ENCODE measurements at places on chromosomes 3 and 15.

DNA sequence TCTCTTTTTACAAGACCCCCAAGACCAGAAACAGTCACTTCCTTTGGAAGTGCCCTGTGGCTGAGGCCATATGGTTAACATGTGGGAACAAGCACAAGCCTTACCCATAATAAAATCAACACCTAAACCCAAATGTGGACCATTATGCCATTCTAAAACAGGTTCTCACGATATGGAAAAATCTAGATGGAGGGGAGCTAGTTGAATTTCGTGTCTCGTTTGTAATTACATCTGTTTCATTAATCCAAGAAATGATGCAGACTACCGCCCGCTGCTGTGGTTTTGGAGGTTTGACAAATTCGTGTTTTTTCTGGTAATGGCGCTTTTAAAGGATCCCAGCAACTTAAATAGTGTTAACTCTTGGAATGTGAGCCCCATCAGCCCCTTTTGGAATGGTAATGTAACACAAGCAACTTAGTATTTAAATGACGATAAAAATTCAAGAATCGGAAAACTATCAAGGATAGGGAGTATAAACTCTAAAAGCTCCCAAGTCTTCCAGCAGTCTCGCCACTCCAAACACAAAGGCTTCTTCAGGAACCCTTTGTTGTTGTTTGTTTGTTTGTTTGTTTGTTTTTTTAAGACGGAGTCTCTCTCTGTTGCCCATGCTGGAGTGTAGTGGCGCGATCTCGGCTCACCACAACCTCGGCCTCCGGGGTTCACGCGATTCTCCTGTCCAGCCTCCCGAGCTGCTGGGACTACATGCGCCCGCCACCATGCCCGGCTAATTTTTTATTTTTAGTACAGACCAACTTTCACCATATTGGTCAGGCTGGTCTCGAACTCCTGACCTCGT, 1.1 kb downstream of the CNBP start:
- no peak for DNase-seq

DNA sequence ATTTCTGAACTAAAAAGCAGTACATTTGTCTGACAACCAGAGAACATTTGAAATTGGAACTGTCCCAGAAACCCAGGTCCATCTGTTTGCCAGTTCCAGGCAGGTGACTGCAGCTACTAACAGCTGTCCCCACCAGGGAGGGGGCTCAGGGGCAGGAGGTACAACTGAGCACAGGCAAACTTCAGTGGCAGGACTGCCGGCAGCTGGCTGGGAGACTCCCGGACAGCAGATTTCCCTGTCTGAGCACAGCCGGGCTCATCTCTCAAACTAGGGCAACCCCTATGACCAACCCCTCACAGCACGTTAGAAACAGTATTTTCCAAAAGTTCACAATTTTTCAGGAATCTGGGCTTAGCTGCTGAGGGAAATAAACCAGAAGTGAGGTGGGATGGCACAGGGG, 88.8 kb downstream of the MEGF11 start:
- DNase-seq = no peak

DNA sequence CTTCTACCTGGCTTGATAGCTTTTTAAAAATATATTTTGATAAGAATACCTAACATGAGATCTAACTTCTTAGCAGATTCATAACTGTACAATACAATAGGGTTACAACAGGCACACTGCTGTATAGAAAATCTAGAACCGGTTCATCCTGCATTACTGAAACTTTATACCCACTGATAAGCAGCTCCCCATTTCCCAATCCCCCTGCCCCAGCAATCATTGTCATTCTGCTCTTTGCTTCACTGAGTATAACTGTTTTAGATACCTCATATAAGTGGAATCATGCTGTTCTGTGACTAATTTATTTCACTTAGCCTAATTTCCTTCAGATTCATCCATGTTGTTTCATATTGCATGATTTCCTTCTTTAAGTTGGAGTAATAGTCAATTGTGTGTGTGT, 906.0 kb downstream of the GBE1 start:
- DNase-seq = no peak

GRCh38 chr15:78660584-78660983, 19.6 kb upstream of the CHRNB4 start:
- DNase-seq = no peak

DNA sequence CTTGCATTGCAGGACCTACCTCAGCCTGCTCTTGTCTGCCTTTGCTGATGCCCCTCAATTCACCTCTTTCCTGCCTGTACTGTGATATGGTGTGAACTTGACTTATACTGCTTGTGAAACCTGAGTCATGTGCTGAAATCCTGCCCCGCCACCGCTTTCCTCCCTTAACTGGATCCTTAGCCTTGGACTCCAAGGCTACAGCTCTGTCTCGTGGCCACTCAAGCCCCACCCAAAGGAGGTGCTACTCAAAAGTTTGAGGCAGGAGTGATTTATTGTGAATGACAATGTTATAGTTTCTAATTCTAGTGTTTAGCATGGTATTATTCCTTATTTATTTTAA, 56.1 kb downstream of the MYZAP start:
- no peak for DNase-seq

DNA sequence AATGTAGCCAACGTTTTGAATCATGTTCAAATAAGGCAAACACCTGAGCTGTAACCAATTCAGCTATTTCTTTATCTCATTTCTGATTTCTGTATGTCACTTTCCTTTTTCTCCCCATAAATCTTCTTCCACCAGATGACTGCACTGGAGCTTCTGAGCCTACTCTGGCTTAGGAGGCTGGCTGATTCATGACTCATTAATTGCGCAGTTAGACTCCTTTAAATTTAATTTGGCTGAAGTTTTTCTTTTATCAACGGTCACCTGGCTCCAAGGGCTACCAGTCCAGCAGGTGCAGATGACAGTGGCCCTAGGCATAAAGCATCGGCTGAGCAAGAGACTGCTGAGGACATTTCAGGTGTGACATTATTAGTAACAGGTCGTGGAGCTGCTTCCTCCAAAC, 39.6 kb upstream of the ITGA11 start:
- DNase-seq = no peak

DNA sequence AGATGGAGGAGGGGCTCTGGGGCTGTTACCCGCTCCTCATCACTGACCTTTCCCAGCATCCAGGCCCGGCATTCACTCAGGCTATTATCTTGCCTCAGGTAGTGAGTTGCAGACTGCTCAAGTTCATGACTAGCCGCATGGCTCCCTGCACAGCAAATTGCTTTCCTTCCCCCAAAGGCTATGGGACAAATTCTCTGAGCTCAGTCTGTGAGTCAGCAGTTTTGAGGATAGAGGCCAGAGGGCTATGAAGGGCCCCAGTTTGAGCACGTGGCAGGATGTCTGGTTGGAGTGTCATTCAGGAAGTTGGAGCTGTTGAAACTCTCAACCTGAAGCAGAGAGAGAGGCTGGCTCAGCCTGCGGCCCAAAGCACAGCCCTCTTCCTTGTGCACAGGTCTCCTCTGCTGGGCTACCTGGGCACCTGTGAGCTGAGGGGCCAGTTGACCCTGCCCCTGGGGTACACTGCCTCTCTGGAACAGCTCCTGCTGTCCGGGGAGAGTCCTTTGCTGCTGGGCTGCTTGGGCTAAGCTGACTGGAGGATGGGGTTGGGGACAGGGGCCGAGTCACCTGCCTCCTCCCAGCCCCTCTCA, 7.9 kb downstream of the FAH start:
- DNase-seq = no peak

- no peak for DNase-seq
Observed at GRCh38 chr3:107775974-107776373, 253.2 kb downstream of the BBX start.

DNA sequence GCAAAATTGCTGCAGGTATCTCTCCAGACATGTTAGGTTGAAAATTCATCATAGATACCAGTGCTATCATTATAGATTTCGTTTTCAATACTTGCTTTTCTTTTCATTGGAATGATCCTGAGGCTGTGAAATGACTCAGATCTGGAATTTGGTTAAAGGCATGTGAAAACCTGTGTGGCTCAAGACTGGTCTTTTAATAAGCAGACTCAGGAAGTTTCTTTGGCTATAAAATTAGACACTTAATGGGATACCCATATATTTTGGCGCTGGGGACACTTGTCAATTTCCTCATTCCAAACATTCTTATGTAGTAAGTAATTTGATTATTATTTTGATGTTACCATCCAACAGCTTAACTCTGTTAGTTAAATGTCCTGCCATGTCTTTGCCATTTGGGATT, 1041.1 kb upstream of the GBE1 start:
- DNase-seq = no peak

DNA sequence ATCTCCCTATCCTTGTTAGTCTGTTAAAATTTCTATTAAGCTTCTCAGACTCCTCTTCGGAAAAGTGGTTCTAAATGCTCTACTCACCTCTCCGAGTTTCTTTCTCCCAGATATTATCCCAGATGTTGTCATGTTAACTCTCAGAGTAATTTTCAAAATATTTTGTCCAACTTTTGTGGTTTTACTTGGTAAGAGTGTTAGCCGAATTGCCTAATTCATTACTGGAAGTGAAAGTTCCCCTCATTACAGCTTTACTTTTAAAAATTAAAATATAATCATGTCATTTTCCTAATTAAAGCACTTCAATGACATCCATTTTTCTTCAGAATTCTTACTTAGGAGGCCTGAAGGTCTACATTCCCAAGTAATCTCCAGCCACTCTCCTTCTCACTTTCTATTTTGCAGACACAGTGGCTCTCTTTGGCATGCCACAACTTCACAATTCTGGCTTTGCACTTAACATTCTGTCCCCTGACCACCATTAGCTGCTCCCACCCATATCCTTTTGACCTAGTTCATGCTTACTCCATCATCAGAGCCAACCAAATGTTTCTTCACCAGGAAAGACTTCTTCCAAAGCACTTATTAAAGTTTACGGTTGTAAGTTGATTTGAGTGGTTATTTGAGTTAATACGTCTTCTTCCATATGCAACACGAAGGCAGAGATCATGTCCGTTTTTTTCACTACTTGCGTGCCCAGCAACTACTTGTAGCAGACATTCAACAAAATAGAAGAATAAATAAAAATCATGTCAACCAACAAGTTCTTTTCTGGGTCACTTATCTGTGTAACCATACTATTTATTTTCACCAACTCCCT, 10.2 kb upstream of the TIPARP start:
- no peak for DNase-seq

- DNase-seq = no peak
Observed at GRCh38 chr15:33124279-33124678, 70.2 kb downstream of the FMN1 start.

DNA sequence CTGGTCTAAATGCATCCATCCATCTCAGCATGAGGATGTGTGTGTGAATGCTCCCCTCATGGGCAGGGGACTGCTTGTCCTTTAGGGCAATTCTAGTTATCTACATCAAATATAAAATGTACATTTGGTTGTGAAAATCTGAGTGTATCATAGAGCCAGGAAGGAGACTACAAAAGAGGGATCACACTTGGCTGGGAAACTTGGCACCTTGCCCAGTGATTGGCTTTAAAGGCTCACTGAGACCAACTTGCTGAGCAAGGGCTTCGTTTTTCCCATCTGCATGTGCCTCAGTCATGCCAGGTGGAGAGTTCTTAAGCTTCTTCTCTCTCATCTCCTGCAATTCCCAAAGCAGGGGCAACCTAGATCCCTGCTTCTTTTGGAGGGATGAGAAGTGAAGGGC, 5.2 kb downstream of the CAPN3 start:
- no peak for DNase-seq

DNA sequence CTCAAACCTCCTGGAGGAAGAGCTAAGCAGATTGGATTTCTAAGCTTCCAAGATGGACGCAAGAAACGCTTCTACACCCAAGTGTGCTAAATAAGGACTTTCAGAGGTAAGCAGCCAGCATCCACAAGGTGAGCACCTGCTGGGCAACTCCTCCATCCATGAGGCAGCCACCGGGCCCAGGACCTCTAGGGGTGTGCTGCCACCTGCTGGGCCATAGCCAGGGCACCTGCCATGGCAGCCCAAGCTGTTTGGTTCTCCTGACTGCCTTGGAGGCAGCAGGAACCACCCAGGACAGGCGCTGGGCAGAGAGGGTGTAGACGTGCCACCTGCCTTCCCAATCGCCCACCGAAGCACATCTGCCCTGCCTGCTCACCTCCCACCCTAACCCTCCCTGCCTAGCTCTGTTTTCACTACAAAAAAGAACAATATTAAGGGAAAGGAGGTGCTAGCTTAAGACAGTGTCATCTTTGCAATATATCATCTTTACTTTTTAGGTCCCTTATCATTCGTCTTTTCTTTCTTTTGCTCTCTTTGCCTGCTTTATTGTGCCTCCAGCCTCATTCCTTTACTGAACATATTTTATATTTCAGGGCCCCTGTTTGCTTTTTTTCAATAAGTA, 12.9 kb downstream of the C15orf62 start:
- DNase-seq = peak; percentile 71

All from activated T-cell treated with anti-CD3 and anti-CD28 coated beads for 4 hours (primary cell).